Activated CD4-positive, alpha-beta T cell treated with anti-CD3 and anti-CD28 coated beads, Interleukin-2, amount 50 U/mL, for 1 hour (primary cell): ENCODE measurements at places on chromosomes 16 and 17.

- no peak for DNase-seq
Observed at GRCh38 chr16:81210807-81211206, 27.7 kb upstream of the BCO1 start.

DNA sequence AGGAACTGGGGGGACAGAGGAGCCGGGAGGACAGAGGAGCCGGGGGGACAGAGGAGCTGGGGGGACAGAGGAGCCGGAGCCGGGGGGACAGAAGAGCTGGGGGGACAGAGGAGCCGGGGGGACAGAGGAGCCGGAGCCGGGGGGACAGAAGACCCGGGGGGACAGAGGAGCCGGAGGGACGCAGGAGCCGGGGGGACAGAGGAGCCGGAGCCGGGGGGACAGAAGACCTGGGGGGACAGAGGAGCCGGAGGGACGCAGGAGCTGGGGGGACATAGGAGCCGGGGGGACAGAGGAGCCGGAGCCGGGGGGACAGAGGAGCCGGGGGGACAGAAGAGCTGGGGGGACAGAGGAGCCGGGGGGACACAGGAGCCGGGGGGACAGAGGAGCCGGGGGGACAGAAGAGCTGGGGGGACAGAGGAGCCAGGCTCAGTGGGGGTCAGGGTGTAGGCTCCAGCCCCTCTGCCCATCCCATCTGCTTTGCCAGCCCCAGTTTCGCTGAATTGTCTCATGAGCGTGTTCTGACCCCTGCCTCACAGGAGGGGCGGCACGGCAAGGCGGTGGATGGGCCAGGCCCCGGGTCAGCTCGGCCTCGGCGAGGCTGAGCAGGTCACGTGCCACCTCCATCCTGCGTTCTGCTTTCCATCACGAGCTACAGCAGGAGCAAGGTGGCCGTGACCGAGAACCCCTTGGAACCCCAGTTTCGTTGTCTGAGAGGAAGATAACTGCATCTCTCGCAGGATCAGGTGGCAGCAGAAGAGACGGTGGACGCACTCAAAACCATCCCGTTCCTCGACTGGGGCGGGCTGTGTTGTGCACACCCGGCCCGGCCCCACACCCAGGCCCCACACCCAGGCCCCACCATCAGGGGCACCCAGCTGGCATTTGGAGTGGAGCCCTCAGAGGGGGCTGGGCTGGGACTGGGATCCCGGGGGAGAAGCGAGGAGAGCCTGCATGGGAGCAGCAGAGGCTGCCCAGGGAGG, 26.1 kb upstream of the CBFA2T3 start:
- no peak for DNase-seq

GRCh38 chr17:41913798-41914197, 5.0 kb downstream of the ACLY start:
- DNase-seq: no peak

DNA sequence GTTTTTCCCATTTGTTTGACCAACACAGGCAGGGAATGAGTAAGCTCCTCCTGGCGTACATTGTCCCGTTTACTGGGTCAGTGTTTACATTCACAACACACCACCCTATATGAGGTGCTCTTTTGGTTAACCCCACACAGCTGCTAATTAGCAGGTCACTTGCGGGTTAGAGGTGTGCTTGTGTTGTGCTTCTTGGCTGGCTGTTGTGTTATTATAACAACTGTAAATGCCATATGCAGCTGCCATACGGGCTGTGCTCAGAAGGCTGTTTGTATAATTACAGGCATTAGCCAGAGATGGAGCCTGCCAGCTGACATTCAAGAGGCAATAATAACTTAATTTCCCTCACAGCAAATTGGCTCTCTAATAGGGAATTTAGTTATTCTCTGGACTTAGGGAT, 205.1 kb upstream of the ELAC2 start:
- no peak for DNase-seq

- no peak for DNase-seq
Observed at GRCh38 chr16:398561-399339, 1.8 kb downstream of the NME4 start.

DNA sequence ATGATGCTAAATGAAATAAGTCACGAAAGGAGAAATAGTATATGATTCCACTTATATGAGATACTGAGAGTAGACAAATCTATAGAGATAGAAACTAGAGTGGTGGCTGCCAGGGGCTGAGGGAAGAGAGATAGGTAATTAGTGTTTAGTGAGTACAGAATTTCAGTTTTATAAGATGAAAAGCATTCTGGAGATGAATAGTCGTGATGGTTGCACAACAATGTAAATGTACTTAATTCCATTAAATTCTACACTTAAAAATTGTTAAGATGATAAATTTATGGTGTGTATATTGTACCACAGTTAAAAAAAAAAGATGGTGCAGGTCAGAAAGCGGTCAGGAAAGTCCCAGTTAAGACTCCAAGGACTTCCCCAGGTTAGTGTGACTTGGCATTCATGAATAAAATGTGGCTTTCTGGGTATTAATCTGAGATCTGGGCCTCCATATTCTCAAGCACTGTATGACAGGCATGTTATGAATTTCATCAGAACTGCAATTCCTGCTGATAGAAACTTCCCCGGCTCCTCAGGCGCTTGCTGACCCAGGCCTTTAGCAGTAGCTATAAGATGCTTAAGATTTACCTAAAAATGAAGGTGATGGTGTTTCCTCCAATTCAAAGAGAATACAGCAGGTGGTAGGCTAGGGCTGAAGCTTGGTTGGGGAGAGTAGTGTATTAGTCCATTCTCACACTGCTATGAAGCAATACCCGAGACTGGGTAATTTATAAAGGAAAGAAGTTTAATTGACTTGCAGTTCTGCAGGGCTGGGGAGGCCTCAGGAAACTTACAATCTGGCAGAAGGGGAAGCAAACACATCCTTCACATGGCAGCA, 115.3 kb upstream of the SOX9 start:
- no peak for DNase-seq

GRCh38 chr17:57174591-57174990, 81.7 kb upstream of the MSI2 start:
- DNase-seq: no peak

DNA sequence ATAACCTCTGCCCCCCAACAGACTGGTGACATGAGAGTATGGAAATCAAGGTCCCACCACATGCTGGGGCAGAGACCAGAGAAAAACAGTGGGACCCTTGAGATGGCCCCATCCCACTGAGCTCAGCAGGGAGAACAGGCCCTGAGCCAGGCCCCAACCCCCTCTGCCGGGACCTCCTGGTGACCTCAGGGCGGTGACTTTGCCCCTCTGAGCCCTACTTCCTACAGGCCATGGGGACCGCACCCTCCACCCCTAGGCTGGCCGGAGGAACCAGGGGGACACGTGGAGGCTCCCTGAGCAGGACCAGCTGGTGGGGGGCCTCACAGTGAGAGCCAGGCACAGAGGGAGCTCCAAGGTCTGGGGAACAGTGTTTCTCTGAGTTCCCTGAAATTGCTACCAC, 13.8 kb upstream of the SRRM2 start:
- no peak for DNase-seq

DNA sequence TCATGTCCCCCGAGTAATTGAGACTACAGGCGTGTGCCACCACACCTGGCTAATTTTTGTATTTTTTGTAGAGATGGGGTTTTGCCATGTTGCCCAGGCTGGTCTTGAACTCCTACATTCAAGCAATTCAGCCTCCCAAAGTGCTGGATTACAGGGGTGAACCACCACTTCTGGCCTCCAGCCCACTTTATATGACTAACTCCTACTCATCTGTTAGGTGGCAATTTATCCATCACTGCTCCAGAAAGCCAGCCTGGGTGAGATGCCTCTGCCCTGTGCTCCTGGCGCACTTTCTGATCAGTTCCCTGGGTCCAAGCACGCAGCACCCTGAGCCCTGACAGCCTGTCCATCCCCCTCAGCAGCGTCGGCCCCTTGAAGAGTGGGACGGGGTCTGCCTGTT, 29.4 kb downstream of the ADAM11 start:
- DNase-seq: no peak

DNA sequence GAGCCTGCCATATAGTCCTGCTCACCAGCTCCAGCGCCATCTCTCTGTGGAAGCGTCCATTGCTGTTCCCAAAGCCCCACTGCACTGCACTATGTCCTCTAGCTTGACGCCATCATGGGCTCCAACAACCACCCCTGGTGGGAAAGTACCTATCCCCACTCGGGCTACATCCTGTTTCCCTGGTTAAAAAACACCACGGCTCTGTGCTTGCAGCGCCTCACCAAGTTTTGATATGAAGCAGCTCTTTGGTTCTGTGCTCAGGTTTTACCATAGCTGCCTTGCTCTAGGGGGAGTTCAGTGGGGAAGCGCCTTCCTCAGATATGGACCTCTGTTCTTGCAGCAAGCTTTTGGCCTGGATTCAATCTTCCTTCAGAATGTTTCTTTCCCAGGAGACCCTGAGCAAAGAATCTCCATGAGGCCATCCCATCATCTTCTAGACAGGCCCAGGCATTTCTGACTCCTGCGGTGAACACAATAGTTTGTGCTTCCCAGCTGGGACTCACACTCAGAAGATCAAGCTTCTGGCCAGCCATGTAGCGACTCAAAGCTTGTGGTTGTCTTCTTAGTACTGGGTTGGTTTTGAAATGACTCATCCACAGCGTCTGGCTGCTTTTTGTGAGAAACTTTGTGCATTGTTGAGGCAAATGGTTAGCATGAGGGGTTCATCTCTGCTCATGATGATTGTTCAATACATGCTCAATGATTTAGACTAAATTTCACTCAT, 39.5 kb downstream of the DYNLRB2 start:
- DNase-seq: peak; percentile 46

- DNase-seq: no peak
Observed at GRCh38 chr16:89292443-89293078, 75.1 kb downstream of the ZNF778 start.

- no peak for DNase-seq
Observed at GRCh38 chr16:53925107-53925410, 221.1 kb downstream of the FTO start.

GRCh38 chr17:50533720-50534148, 1.2 kb downstream of the EPN3 start:
- DNase-seq: no peak

- DNase-seq: no peak
Observed at GRCh38 chr17:76188213-76189016, 47.4 kb upstream of the FOXJ1 start.

- peak; percentile 93 for DNase-seq
Observed at GRCh38 chr16:22190081-22190775, 15.8 kb upstream of the EEF2K start.

GRCh38 chr16:85898521-85899442, at the start of gene IRF8:
IRF8 (plus strand) TSS chr16:85899162; CDS start chr16:85903016, 3,854 bp downstream.
- peak; percentile 61 for DNase-seq

DNA sequence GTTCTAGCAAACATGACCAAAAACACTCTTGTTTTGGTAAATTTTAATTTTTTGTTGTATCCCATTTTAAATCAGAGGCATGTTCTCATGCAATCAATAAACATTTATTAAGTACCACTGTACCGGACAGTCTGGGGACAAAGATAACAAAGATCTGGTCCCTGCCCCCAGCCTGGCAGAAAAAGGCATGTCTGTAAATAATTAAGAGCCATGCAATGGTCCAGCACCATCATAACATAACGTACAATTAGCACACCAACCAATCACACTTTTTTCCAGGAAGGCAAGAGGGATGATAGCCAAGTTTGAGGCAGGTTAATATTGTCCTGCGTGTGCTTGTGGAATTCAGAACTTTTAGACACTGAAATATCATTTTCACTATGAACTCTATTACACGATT, 3.5 kb downstream of the KCNJ16 start:
- DNase-seq: no peak

- no peak for DNase-seq
Observed at GRCh38 chr17:80671039-80671824, 126.6 kb downstream of the RPTOR start.
